ENCODE measurements at places on chromosomes 2 and 18. TPM values are rescaled to one million over a fixed set of nuclear protein-coding genes. Genes with fewer than 3 reads are reported as not detected.

The KATNAL2 gene
- 0.54 TPM for polyA plus RNA-seq

The DSG1 gene
- not detected for polyA plus RNA-seq

The FAM110C gene
- 0.15 TPM for polyA plus RNA-seq

GRCh38 chr18:72738136-72738535, 129.7 kb downstream of the NETO1 start:
- no peak overlapping the region for H3K4me3 ChIP-seq
- H3K36me3 ChIP-seq = no peaks in the 10 kb centered on the region
- no peak overlapping the region for H3K27ac ChIP-seq
- no peaks in the 10 kb centered on the region for H3K4me1 ChIP-seq

DNA sequence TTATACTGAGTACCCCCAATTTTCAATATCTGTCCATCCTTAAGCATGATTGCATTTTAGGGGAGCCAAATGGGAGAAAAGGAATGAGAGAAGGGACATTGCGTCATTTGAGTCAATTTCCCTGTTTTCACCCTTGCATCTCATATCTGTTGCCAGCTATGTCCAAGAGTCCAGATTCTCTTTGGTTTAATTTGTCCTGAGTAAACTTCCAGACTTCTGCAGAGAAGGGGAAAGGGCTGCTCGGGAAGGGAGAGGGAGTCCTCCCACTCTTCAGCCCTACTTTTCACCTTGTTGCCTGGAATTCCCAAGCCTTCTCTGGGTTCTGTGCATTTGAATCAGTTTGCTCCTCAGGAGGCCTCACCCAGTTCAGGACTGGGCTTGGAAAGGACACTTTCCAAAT, 16.5 kb downstream of the GREB1 start:
- H3K4me3 ChIP-seq = no peak overlapping the region
- H3K4me1 ChIP-seq = no peaks in the 10 kb centered on the region
- no peaks in the 10 kb centered on the region for H3K36me3 ChIP-seq
- H3K27me3 ChIP-seq = peaks cover 4% of the 10 kb centered on the region
- no peak for DNase-seq
- H3K27ac ChIP-seq = no peak overlapping the region

DNA sequence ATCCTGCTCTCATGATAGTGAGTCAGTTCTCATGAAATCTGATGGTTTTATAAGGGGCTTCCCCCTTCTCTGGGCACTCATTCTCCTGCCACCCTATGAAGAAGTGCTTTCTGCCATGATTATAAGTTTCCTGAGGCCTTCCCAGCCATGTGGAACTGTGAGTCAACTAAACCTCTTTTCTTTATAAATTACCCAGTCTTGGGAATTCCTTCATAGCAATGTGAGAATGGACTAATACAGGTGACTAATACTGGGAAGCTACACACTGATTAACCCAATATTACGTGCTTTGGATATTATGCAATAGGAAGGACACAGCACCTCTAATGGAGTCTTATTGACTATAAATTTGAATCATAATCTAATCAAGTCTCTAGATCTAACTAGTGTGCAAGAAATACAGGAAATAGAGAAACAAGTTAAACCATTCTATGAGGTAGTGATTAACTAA, 107.2 kb upstream of the ETAA1 start:
- no peak overlapping the region for H3K4me3 ChIP-seq
- no peak overlapping the region for H3K27ac ChIP-seq
- H3K4me1 ChIP-seq = no peaks in the 10 kb centered on the region
- H3K27me3 ChIP-seq = no peaks in the 10 kb centered on the region
- H3K36me3 ChIP-seq = no peaks in the 10 kb centered on the region

- no peaks in the 10 kb centered on the region for H3K36me3 ChIP-seq
- DNase-seq = no peak
- no peak overlapping the region for H3K27ac ChIP-seq
Observed at GRCh38 chr2:38394903-38395341, 17.8 kb upstream of the ATL2 start.

DNA sequence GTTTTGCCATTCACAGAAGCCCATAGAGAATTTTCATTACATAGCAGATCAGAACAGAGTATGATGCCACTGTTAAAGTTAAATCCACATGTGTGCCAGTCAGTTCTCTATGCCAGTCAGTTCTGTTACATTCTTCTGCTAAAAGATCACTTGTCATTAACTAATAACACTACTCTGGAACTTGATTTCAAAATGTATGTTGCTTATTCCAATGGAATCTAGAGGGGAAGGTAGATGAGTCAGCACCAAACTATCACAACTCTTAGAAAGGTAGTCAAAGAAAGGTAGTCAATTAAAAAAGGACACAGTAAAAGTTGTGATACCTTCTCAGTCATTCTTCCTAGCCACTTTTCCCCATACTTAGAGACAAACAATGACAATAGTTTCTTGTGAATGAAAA, 1214.4 kb downstream of the LRP1B start:
- H3K36me3 ChIP-seq = no peaks in the 10 kb centered on the region
- no peak overlapping the region for H3K27ac ChIP-seq
- no peak overlapping the region for H3K4me3 ChIP-seq
- H3K4me1 ChIP-seq = no peaks in the 10 kb centered on the region
- no peak for DNase-seq

DNA sequence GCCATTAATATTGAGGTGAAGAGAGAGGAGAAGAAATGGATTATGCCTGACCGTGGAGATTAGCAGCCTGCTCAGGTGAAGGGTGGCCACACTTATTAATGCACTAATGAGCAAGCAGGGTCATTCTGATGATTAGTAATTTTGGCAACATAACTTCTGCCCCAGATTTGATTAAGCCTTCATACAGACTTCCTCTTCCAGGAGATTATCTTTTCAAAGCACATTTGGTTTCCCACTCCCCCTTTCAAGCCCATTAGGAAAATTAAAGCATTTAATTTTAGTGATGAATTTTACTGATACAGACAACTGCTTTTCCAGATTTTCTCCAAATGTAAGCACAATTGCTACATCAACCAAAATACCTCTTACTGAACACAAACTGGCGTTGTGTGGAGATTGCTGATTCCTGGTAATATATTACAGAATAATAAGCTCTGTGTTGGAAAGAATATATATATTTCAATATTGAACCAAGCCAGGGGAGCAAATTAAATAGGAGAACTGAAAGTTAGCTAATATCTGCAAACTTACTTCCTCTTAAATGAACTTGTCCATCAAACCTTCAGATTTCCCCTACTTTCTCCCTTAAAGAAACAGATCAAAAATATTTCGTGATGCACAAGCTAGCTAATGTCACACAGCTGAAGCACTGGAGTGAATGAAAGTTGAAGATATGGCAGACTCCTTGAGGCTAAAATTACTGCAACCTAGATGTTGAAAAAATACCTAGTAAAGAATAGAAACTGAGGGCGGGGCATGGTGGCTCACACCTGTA, 140.8 kb downstream of the FAM210A start:
- H3K4me1 ChIP-seq = no peaks in the 10 kb centered on the region
- no peaks in the 10 kb centered on the region for H3K36me3 ChIP-seq
- no peaks in the 10 kb centered on the region for H3K27me3 ChIP-seq
- H3K27ac ChIP-seq = no peak overlapping the region

GRCh38 chr2:123732563-123732962, 292.5 kb upstream of the CNTNAP5 start:
- no peak overlapping the region for H3K27ac ChIP-seq
- H3K36me3 ChIP-seq = no peaks in the 10 kb centered on the region
- DNase-seq = no peak
- no peak overlapping the region for H3K4me3 ChIP-seq
- no peaks in the 10 kb centered on the region for H3K4me1 ChIP-seq

DNA sequence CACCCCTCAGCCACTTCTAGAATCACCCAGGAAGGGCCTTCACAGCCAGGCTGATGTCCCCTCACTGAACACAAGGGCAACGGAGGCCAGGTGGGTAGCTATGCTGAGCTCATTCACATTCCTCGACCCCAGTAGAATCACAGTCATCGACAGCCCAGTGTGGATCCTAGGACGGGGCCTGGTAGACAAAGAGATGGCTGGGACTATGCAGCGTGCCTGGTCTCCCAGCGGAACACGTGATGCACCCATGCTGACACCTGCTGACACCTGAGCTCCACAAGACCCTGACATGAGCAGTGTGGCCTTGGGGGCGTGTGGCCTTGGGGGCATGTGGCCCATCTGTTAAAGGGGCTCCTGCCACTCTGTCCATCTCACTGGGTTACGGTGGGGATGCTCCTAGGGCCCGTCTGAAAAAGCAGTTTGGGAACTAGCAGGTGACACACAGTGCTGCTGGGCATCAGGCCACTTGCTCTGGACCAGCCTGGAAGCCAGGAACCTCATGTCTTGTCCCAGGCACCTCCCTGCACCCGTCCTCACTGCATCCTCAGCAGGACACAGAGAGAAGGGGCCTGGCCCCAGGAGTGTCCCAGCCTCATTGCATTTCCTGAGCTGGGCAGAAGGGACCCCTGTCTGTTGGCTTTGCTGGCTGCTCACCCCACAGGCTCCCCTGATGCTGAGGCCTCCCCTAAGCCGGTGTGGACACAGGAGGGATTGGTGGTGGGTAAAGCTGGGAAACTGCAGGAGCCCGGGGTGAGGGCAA, 9.7 kb downstream of the ECEL1 start:
- H3K4me1 ChIP-seq = no peaks in the 10 kb centered on the region
- H3K27me3 ChIP-seq = peaks cover 20% of the 10 kb centered on the region
- peak; percentile 26 for DNase-seq
- no peaks in the 10 kb centered on the region for H3K36me3 ChIP-seq

DNA sequence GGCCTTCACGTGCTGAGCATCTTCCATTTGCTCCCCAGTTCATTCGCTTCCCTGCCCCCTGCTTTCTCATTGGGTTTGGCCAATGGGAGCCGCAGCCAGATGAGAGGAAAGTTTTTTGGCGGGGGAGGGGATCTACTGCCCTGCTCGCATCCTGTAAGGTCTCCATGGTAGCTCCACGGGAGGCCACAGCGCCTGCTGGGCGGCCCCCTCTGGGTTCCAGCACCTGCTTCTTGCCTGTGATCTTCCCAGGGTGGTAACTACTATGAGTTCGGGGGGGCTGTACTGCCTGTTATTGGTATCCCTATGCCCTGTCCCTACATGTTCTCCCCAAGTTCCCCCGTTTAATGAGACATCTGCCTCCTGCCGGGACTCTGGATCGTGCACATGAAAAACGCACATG, 57.2 kb downstream of the INPP5D start:
- no peak overlapping the region for H3K4me3 ChIP-seq
- peaks cover 6% of the 10 kb centered on the region for H3K36me3 ChIP-seq
- no peak for DNase-seq

DNA sequence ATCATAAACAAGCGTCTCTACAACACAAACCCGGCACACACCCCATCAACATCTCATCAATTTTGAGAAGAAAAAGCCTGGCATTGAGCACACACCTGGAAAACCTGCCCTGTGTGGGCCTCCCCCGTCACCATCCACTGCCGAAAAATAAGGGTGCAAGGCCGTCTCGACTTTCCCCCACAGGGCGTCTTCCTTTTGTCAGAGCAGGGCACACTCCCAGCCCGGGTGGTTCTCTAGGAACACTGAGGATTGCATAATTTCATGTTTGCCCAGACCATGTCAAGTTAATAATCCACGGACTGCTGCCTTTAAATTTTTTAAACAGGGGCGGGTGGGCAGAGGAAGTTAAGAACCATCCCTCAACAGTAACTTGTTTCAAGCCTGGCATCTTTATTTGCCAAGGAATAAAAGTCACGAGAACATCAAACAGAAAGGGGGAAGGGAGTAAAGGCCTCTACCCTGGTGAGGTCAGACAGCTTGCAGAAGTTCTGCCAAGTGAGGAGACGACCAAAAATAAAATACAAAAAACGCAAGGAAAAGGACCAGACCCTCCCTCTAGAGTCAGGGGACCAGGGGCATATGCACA, 2.1 kb downstream of the TFCP2L1 start:
- H3K4me3 ChIP-seq = no peak overlapping the region
- H3K27me3 ChIP-seq = peaks cover 7% of the 10 kb centered on the region
- no peaks in the 10 kb centered on the region for H3K4me1 ChIP-seq
- no peak for DNase-seq
- no peak overlapping the region for H3K27ac ChIP-seq

DNA sequence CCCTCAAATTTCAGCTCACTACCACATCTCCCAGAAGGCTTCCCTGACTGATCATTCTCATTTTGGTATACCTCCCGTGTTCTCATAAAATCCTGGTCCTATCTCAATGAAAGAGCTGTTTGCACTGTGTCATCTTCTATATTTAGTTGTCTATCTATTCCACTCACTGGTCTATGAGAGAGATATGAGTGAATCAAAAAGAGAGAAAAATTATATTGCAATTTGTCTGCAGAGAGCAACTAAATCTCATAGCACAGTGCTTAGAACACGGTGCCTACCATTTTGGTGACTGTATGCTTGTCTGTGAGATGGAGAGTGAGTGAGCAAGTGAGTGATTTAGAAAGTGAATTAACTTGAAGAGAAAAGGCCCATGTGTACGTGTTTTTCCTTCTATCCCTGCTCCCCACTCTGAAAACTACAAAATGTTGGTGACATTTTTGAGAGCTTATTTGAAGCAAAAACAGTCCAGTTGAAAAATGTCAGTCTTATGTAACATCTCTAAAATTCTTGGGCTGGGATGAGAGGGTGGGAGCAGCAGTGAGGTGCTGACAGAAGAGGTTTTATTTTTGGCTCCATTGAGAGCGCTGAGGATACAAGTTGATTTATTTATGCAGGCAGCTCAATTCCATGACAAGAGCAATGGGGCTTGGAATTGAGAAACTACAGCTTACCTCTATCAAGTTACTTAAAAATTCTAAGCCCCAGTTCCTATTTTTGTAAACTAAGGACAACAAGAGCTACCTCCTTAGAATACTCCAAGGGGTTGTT, 373.5 kb upstream of the CHST9 start:
- no peak overlapping the region for H3K27ac ChIP-seq
- H3K4me1 ChIP-seq = no peaks in the 10 kb centered on the region
- H3K27me3 ChIP-seq = no peaks in the 10 kb centered on the region
- no peak for DNase-seq
- no peak overlapping the region for H3K4me3 ChIP-seq

DNA sequence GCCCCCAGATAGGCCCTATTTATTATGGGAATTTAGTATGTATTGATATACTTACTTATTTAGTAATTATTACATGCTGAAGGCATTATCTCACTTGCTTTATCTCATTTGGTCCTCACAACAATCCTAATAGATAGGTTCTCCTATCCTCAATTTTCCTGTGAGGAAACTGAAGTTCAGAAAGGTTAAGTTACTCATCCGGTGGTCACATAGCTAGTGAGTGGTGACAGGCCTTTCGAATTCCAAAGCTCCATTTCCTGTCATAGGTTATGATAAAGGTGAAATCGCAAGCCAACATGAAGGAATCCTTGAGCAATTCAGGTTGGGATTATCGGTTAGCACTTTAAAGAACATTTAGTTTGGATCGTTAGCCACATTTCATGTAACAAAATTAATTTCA, 33.3 kb downstream of the NAB1 start:
- H3K36me3 ChIP-seq = peaks cover 3% of the 10 kb centered on the region
- no peak overlapping the region for H3K27ac ChIP-seq
- H3K4me3 ChIP-seq = no peak overlapping the region

DNA sequence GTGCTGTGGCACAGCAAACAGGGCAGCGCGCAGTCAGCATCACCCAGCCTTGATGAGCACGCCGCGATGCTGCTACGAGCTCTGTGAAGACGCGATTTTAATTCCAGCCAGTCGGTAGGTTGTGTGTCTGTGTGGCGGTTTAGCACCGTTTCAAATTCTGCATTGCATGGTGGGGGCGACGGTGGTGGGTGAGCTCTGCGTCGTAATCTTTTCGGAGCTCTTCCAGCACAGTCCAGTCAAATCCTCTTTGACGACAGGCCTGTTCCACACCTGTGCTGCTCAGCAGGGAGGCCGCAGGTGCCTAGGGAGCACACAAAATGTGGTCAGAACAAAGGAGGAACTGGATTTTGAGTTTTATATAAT, 8.6 kb downstream of the ALLC start:
- H3K27me3 ChIP-seq = no peaks in the 10 kb centered on the region
- no peak for DNase-seq
- no peaks in the 10 kb centered on the region for H3K4me1 ChIP-seq
- H3K27ac ChIP-seq = no peak overlapping the region

- no peak for DNase-seq
- H3K27me3 ChIP-seq = no peaks in the 10 kb centered on the region
- no peak overlapping the region for H3K4me3 ChIP-seq
- no peaks in the 10 kb centered on the region for H3K4me1 ChIP-seq
Observed at GRCh38 chr2:100747551-100747950, 72.4 kb upstream of the NPAS2 start.

Measured in CD8-positive, alpha-beta memory T cell (primary cell).